ENCODE measurements at places on chromosomes 7 and 10. TPM values are rescaled to one million over a fixed set of nuclear protein-coding genes. Genes with fewer than 3 reads are reported as not detected.

The PPP1R3C gene
- polyA plus RNA-seq: 48.5 TPM

The SLC39A12 gene
- polyA plus RNA-seq: not detected

The PPIA gene
- polyA plus RNA-seq: 1,030 TPM

The LIPK gene
- not detected for polyA plus RNA-seq

The LRRN3 gene
- 10.7 TPM for polyA plus RNA-seq

The OR2A12 gene
- not detected for polyA plus RNA-seq

The TAS2R41 gene
- not detected for polyA plus RNA-seq

The CPA1 gene
- 1.6 TPM for polyA plus RNA-seq

The DENND2A gene
- polyA plus RNA-seq: 48.0 TPM

DNA sequence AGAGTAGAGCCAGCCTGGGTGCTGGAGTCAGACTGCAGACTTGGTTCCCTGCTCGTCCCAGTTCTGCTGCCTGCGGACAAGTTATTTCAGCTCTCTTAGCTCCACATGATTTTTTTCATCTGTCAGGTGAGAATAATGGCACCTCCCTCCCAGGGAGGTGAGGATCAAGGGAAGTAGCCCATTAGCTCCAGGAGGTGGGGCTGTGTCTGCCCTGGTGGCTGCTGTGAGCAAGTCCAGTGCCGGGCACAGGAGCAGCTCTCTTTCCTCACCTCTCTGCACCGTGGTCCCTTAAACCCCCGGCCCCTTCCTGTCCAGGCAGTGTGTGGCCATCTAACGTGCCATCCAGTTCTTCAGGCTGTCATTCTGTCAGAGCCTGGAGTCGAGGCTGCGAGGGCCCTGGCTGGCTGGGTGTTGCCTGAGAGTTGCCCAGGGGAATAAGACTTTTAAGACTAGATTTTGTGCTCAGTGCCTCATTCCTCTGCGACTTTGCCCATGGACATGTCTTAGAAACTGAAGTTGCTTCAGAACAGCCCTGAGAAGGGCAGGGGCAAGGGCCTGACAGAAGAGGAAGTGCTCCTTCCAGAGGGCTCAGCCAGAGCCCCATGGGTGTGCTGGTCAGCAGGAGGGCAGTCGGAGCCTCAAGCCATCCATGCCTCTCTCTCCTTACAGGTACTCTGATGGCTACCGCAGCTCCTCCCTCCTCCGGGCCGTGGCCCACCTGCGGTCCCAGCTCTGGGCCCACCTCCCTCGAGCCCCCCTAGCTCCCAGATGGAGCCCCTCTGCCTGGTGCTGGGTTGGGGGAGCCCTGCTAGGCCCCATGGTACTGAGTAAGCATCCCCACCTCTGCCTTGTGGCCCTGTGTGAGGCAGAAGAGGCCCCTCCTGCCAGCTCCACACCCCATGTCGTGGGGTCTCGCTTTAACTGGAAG is 5.0 kb downstream of the ABCB8 start:
- DNase-seq: no peak

DNA sequence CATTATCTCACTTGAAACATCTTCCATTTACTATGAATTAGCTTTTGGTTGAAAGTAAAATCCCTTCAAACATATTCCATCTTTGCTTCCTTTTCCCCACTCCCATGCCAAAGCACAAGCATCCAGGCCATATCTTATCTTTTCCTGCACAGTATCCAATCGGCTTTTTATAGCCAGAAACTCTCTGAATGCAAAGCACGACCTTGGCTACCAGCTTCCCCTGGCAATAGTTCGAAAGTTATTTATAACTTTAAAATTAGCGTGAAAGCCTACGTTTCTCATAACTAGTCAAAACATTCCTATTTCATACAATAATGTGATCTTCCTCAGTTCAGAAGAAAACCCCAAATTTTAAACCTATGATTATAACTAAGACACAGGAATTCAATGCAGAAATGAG is 440 bp downstream of the CTNNA3 start:
- no peak for DNase-seq

DNA sequence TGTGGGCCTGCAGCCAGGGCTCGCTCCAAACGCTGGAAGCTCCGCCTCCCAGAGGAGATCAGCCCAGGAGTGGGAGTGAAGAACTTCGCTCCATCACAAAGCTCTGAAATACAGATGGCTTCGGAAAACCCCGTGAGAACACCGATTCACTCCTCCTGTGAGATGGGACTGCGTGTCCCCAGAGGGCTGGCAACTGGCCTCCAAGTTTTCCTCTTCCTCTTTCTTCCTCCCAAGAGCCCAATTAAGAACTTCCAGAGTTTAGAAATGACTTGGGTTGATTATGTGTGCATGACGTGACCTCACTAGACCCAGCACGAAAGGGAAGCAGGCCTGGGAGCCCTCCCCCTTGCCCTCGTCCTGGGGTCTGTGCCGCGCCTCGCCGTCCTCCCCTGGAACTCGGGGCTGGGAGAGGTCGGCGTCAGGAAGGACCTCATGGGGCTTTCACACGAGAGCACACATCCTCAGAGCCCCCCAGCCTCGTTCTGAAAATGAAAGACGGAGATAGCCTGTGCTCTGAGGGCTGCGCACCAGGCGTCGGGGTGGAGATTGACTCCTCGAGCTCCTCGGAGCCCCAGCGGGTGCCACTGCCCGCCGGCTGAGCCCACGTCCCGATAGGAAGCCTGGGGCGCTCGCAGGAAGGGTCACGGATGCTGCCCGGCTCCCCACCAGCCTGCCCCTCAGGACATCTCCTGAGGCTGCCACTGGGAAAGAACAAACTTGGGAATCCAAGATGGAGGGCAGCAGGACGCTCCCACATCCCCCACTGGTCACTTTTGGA is 37.8 kb downstream of the PTPRN2 start:
- peak; percentile 71 for DNase-seq

DNA sequence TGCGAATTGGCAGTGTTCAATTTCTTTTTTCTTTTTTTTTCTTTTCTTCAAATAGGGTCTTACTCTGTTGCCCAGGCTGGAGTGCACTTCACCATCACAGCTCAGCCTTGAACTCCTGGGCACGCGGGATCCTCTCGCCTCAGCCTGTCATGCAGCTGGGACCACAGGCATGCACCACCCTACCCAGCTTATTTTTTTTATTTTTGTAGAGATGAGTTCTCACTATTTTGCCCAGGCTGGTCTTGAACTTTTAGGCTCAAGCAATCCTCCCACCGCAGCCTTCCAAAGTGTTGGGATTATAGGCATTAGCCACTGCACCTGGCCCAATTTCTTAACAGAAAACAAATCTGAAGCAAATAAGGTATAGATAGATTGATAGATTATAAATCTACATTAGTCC is 69.3 kb downstream of the SKIDA1 start:
- no peak for DNase-seq

DNA sequence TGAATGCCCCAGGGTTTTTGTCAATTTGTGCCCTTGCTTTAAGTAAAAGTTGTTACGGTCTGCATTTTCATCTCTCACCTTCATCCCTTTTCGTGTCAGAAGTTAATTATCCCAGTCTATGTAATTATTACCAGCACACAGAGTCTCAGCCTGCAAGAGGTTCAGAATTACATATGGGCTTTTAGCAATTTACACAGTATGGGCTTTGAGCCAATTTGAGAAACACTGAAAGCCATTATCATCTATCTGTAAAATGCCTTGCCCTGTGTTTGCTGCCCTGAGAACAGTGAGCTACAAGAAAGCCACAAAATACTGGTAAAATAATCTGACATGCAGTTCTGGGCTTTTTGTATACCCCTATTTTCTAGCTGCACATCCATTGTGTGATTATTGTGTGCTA is 125.6 kb upstream of the STEAP4 start:
- DNase-seq: no peak

GRCh38 chr7:40232242-40232893 is 97.6 kb downstream of the SUGCT start:
- peak; percentile 69 for DNase-seq

- DNase-seq: no peak
Observed at GRCh38 chr10:114520453-114520852, 116.2 kb upstream of the AFAP1L2 start.

- DNase-seq: no peak
Observed at GRCh38 chr7:20439416-20440185, 108.9 kb downstream of the ITGB8 start.

- no peak for DNase-seq
Observed at GRCh38 chr10:3172081-3172445, 519 bp downstream of the PITRM1 start.

DNA sequence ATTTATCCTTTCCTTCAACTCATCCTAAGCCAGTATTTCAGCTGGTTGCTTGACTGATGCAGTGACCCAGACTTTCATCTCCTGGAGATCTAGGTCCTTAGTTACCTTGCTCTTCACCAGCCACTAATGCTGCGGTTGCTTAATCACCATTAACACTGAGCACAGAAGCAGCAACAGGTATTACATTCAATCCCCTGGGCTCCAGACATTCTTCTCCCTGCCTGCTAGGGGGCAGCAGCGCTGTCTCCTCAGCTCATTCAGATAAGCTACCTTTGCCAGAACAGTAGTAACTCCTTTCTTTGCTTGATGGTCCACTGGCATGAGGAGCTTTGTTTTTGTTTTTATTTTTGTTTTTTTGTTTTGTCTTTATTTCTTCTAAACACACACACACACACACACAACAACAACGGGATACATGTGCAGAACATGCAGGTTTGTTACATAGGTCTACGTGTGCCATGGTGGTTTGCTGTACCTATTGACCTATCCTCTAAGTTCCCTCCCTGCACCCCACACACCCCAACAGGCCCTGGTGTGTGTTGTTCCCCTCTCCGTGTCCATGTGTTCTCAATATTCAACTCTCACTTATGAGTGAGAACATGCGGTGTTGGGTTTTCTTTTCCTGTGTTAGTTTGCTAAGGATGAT is 1043.2 kb upstream of the C7orf33 start:
- DNase-seq: no peak

- DNase-seq: peak; percentile 70
Observed at GRCh38 chr7:23012908-23013714, 819 bp downstream of the HYCC1 start.

GRCh38 chr10:99965700-99966099 is 44.0 kb downstream of the DNMBP start:
- no peak for DNase-seq

GRCh38 chr10:126080291-126080825 is 184.0 kb downstream of the FANK1 start:
- no peak for DNase-seq

DNA sequence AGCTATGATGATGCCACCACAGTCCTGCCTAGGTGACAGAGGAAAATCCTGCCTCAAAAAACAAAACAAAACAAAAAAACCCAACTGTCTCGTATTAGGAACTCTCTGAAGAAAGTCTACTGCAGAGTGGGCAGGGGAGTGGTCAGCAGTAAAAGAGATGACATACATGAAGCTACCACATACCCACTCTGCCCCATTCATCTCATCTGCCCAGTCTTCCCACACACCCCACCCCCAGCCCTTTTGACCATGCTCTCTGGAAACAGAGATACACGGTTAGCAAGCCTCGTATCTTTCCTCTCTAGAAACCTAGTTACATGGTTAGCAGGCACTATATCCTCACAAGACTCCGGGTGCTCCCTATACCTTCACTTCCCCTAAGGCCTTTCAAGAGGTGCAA is 8.3 kb downstream of the SLC37A3 start:
- DNase-seq: no peak

- DNase-seq: no peak
Observed at GRCh38 chr10:98168147-98168546, 33.7 kb downstream of the R3HCC1L start.

DNA sequence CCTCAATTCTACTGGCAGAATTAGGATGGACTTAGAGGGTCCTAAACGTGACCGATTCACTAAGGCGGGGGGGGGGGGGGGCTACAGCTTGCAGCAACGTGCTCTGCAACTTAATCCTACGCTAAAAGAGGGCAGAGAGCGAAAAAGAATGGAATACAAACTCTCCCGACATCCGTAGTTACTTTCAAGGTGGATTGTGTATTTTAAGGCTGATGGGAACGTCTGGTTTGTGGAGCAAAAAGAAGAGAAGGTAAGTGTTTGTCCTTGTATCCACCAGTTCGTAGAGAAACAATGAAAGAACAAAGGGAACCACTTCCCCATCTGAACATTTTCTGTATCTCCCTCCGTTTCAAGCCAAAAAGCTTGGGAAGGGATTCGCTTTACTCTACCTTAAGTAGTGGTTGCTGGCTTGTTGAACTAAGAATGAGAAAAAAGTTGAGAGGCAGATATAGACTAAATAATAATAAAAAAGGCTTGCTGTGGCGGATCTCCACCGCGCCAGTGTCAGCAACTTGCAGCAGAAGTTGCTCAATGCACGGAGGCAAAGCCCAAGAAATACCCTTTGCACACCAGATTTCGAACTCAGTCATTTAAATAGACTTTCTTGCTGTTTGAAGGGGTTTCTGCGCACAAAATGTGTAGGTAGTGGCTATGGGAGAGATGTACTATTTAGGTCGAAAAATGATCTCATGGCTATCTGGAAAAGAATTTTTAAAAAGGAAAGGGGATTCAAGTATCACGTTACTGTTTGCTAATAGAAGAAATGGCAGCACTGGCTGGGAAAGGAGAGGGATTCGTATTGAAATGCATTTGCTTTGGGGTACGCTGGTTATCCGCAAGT is 736 bp downstream of the SKIDA1 start:
- DNase-seq: peak; percentile 83

GRCh38 chr10:102923601-102924000 is 5.5 kb downstream of the CNNM2 start:
- no peak for DNase-seq

DNA sequence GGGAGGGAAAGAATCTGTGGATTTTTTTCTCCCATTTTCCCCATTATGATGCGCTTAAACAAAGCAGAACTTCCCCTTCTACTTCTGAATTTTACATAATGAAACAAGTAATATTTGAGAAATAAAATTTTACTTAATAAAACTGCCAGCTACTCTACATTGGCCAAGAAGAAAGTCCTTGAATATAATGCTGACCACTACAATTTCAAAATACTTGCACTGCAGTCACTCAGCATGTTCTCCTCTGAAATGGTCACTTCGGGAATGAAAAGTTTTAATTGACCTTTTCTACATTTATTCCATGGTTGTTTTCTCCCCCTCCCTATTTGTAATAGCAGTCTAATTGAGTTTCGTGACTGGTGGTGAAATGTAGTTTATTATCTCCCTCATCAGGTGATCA is 23.9 kb downstream of the GLI3 start:
- DNase-seq: no peak

DNA sequence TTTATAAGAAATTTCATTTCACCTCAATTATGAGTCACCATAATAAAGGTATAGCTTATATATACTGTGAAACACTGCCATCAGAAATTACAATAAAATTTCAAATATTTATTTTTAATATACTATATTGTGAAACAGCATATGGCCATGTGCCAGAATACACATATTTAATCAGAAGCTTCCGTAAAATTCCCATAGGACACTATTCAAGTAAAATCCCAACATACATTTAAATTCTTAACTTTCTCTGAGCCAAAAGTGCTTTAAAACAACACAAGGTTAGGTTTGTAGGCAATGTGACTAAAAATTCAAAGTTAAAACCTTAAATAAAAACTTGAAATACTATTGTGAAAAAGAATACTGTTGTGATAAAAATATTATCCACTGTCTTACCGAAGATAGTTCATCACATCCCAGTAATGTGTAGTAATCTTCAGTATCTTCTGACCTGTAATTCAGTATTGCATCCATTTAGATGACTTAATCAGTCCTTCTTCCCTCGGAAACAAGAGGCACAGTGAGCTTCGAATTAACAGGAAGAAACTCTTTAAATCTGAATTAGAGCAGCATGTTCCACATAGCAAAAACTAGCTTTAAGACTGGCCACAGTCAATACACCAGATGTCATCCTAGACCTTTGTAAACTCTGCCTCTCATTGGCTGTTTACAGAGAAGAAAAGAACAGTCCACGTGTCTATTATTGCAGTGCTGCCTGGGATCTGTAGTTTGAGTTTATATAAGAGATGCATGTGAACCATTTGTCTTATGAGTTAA is at the start of gene DNAJC12:
Gene DNAJC12, minus strand, starts transcription at position 648 of the 774 bp plus-strand sequence. Its CDS starts 177 bp downstream, at position 471.
- peak; percentile 69 for DNase-seq

Data from muscle of back (tissue), 13 donors.